Activated CD4-positive, alpha-beta T cell treated with anti-CD3 and anti-CD28 coated beads, Interleukin-10, Interleukin-2, amounts not matched to agents 100 ng/mL and 50 ng/mL, durations not matched to agents 16 hours and 8 hours (primary cell): ENCODE measurements at places on chromosomes 5 and 9.

- DNase-seq = no peak
These were observed 3.4 kb downstream of the KIAA1958 start for GRCh38 chr9:112489876-112490666.

DNA sequence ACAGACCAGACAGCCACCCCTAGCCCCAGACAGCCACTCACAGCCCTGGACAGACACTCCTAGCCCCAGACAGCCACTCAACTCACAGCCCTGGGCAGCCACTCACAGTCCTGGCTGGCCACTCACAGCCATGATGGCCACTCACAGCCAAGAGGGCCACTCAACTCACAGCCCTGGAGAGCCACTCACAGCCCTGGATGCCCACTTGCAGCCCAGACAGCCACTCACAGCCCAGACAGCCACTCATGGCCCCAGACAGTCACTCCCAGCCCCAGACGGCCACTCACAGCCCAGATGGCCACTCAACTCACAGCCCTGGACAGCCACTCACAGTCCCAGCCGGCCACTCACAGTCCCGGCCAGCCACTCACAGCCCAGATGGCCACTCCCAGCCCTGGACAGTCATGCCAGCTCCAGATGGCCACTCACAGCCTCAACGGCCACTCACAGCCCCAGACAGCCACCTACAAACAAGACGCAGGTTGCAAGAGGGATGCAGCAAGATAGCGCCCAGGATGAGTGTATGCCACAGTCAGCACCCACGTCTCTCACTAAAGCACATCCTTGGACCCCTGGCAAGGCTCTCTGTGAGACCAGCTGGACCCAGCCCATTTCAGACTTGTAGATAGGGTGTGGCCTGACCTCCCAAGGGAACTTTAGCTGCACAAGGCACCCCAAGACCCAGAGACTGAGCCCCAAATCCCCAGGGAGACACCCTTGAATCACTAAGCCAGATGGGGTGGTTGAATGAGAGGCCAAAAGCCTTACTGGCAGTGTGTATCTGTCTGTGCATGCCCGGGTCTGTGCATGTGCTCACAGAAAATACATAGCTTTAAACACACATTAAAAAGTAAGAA, 22.4 kb downstream of the ZDHHC11B start:
- no peak for DNase-seq

- DNase-seq = no peak
These were observed 11.0 kb downstream of the IGFBPL1 start for GRCh38 chr9:38413283-38413682.

GRCh38 chr5:76625087-76625815, 2.0 kb upstream of the F2RL2 start:
- DNase-seq = no peak

GRCh38 chr9:136405481-136405880, 4.9 kb downstream of the ENTR1 start:
- no peak for DNase-seq

- DNase-seq = no peak
These were observed 26.5 kb downstream of the PPP2R2B start for GRCh38 chr5:146852089-146852488.

- DNase-seq = no peak
These were observed 30.5 kb upstream of the LPAR1 start for GRCh38 chr9:111068771-111069170.

DNA sequence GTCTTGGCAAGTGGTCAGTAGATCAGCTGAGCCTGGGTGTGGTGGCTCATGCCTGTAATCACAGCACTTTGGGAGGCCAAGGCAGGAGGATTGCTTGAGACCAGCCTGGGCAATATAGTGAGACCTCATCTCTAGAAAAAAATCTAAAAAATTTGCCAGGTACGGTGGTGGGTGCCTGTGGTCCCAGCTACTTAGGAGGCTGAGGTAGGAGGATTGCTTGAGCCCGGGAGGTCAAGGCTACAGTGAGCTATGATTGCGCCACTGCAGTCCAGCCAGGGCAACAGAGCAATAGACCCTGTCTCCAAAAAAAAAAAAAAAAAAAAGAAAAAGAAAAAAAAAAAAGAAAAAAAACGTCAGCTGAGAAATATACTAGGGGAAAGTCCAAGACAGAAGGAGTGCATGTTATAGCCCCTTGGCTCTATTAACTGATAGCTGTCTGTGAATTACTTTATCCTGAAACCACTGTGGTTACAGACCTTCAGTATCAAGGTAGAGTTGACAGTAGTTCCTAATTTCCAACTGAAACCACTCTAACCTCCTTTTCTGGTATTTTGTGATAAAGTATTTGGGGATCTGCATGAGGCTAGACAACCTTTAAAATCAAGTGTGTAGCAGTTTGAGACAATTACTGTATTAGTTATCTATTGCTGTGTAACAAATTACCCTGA, 2.3 kb upstream of the INIP start:
- peak; percentile 5 for DNase-seq

GRCh38 chr9:84374516-84374915, 34.0 kb upstream of the SLC28A3 start:
- DNase-seq = no peak

- DNase-seq = peak; percentile 87
These were observed at the start of gene RNF224 for GRCh38 chr9:137227054-137227852. Gene RNF224, plus strand, starts transcription at chr9:137227502. Its CDS starts 834 bp downstream, at chr9:137228336.

- no peak for DNase-seq
These were observed 2385.2 kb upstream of the C9orf72 start for GRCh38 chr9:29958469-29958868.

DNA sequence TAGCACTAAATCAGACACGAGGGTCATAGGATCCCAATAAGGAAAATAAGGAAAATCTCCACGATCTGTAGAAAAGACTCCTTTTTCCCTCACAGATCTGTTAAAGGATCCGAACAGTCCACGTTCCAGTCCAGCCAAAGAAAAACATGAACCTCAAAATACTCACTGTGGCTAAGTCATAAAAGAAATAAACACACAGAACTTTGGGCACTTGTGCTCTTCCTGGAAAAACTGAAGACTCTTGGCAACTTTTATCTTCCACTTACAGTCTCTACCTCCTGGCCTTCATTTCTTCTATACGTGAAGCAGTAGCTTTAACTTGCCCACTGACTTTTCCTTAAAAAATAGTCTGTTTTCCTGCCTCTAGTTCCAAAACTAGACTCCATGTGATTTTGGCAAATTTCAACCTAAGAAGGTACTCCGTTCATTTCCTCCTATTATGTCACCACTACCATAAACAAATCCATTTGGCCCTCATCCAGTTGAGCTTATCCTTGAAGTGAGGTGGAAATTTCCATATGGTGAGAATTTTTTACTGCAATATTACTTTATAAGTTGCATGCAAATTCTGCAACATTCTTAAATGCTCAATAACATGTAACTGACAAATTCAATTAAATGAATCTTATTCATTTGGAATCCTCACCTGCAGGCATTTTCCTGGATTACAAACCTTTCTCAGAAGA, 5.3 kb upstream of the LHFPL2 start:
- no peak for DNase-seq

- no peak for DNase-seq
These were observed 35.7 kb upstream of the LURAP1L start for GRCh38 chr9:12739014-12739652.

DNA sequence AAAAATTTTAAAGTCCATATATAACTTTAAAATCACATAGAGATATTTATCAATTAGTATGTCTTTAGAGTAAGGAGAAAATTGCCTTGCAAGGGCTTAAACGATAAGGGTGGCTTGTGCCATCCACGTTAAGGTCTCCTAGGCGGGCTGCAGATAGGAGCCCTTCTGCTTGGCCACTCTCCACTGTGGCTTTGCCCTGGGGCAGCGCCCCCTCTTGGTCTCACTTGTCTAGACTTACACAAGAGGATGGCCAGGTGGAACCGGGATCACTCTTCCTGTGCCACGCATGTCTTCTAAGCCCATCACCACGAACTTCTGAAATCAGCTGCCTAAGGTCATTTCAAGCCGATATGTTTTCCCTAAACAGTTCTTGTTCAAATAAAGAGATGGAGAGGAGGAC, 2.9 kb downstream of the FPGS start:
- DNase-seq = peak; percentile 50

DNA sequence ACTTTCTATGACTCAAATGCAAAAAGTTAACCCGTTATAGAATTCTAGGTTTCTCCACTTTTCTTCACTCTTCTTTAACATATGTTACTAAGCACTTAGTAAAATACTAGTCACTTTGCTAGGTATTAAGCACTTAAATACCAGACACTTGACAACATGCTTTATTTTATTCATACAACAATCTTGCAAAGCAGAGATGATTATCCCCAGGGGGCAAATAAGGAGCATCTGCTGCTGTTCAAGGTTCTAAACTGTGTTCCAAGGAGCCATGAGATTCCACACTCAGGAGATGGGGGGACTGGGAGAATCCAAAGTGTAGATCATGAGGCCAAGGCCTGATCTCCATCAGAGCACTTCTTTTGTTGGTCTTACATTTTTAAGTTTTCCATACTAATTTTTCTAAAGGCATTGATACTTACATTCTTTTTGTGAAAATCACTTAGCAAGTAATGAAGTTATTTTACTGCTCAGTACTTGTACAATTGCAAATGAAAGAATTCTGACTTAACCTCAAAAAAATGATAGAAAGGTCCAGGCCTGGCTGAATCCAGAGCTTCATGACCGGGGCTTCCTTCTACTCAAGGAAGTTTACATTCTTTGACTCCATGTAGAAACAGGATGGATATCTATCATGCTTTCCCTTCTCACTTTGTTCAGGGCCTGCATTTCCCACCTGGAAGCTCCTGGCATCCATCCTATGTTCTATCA, 504.4 kb upstream of the WWC1 start:
- DNase-seq = no peak

DNA sequence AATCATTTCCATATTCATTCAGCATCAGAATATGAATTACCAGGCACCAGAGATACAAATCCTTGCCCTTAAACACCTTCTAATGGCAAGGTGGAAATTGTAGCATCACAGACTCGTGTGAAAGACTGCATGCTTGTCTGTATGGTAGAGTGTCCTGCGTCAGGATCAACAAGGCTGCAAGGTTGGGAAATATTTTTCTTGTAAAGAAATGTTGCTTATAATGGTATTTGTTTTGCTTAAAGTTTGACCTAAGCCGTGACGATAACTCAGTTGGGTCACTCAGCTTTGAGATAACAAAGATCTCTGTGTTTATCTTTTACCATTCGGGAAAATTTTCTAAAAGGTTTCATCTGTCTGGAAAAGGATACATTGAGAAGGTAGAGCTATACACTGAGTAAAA, 87.6 kb downstream of the BASP1 start:
- no peak for DNase-seq

DNA sequence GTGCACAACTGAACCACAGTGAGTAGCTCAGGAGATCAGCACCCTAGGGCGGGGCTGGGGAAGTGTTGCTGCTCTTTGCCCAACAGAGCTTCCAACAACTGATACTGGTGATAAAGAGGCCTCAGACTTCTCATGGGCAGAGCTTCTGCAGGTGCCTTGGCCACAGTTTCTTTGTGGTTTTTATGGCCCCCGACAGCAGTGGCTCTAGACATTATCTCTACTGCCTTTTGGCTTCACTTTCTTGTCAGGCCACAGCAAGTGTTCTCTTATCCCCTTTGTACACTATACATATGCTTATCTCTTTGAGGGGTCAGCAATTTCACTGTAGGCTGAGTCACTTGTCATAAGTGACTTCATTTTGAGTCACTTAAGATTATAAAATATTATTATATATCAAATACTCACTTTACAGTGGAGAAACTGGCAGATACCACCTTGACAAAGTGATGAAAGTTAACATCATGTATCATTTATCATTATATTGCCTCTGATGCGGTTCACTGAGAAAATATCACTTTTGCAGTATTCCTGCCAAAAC, 90.9 kb upstream of the COX7C start:
- no peak for DNase-seq

GRCh38 chr5:42507451-42508097, 84.3 kb downstream of the GHR start:
- DNase-seq = no peak

GRCh38 chr9:83061036-83061435, 1.9 kb downstream of the RASEF start:
- DNase-seq = no peak

DNA sequence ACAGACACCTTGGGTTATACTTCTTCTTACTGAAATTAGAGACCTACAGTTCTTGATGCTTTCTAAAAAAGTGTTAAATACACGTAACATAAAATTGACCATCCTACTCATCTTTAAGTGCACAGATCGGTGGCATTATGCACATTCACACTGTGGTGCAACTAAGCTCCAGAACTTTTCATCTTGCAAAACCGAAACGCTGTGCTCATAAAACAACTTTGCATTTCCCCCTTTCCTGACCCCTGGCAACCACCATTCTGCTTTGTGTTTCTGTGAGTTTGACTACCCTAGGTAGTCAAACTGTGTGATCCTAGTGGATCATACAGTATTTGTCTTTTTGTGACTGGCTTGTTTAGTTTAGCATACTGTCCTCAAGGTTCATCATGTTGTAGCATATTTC, 3.9 kb downstream of the MVB12B start:
- no peak for DNase-seq

- DNase-seq = no peak
These were observed 25.8 kb upstream of the FRRS1L start for GRCh38 chr9:109192732-109193361.

DNA sequence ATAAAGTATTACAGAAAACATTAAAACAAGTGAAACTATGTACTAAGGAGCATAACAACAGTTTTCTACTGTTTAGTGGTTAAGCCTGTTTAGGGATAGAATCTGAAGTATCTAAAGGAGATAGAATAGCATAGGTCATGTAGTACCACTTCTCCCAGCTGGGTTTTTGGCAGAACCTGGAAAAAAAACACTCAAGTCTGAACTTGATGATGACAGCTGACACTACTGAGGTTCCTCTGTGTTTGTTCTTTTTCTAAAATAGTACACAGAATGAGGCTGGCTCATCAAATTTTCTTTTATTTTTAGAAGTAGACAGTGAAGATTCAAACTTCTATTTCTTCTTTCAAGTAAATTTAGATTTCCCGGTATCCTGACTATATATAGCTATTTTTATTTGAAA, 203.8 kb upstream of the ACO1 start:
- no peak for DNase-seq

GRCh38 chr5:1481266-1481958, 36.2 kb upstream of the SLC6A3 start:
- no peak for DNase-seq

DNA sequence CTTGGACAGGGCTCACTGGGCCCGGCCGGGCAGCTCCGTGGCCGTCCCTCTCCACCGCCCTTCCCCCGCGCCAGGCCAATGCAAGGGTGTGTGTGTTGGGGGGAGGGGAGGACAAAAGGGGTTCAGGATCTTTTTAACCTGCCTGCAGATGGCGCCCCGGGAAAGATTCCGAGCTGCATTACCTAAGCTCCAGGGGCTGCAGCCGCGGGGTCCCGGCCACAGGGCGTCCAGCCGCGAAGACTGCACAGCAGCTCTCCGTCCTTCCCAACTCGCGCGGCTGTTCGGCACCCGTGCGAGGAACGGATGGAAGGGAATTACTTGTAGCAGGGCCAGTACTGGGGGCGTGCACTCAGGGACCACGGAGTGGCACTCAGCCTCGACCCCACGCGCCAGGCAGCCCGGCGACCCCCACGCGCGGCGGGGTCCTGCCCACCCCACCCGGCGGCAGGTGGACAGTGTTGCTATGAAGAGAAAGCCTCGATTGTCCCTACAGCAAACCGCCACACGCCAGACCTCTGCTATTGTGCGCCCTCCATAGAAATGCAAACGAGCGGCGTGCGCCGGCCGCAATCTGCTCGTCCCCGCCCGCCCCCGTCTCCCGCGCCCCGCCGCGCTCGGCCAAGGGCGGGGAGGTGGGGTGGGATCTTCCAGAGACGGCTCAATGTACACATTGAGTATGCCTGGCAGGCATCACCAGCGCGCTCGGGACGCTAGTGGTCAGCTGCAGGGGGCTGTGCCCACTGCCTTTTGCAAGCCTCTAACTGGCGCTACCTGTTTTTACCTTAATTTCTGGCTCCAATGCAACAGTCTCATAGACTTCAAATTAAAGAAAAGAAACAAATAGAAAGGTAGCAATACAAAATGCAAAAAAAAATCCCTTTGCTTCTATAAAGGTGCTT, 796 bp upstream of the GADD45G start:
- DNase-seq = peak; percentile 67
